ENCODE measurements at places on chromosomes 5 and 9.

DNA sequence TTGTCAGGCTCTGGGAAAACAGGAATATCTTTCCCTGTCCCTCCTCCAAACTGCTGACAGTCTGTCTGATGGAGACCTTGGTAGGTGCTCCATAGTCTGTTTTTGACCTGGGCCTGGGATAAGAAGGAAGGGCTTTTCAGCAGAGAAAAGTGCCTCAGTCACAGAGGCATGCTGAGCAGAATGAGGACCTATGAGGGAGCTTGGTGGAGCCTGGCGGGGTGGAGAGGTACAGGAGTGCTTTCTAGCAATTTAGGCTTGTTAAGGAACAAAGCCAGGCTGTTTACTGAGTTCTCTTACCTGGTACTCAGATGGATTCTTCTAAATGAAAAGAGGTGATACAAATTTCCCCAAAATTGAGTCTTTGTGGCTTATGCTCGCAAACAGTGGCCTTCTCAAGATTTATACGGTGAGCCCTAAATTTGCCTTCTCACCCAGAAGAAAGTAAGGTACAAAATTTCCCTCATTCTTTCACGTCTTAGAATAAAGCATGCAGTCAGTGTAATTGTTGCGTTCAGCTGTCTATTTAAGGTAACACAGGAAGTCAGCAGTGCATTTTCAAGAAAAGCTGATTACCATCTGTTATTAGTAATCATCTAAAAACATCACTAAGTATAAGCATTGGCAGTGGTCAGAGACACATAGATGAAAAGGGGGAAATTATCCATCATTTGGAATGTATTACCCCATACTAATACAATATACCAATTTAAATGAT, 28.6 kb upstream of the IL13 start:
- peak; percentile 24 for DNase-seq

GRCh38 chr9:112861155-112861554, 29.5 kb downstream of the SLC46A2 start:
- DNase-seq, result no peak

- DNase-seq, result no peak
Measured at GRCh38 chr5:17743580-17744435, 109.5 kb downstream of the TAF11L14 start.

GRCh38 chr5:168266016-168266415, 25.4 kb upstream of the WWC1 start:
- no peak for DNase-seq

DNA sequence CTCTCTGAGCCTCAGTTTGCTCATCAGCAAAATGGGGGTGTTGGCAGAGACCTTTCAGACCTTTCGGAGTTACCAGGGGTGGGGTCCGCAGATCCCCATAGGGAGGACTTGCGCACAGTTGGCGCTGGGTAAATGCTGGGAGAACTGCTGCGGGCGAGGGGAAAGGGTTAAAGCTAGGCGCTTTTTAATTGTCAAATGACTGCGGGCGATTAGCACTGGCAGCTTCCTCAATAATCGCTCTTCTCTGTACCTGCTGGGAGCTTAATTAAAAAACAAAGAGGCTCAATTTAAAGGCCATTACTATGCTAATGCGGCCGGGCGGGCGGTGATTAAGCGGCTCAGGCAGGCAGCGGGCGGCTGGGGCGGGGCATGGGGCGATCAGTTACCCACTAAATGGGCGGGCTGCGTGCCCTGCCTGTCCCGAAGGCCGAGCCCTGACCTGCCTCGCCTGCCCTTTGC, 63.0 kb downstream of the LMX1B start:
- no peak for DNase-seq

- peak; percentile 9 for DNase-seq
Measured at GRCh38 chr5:137858223-137858916, 9.3 kb upstream of the MYOT start.

DNA sequence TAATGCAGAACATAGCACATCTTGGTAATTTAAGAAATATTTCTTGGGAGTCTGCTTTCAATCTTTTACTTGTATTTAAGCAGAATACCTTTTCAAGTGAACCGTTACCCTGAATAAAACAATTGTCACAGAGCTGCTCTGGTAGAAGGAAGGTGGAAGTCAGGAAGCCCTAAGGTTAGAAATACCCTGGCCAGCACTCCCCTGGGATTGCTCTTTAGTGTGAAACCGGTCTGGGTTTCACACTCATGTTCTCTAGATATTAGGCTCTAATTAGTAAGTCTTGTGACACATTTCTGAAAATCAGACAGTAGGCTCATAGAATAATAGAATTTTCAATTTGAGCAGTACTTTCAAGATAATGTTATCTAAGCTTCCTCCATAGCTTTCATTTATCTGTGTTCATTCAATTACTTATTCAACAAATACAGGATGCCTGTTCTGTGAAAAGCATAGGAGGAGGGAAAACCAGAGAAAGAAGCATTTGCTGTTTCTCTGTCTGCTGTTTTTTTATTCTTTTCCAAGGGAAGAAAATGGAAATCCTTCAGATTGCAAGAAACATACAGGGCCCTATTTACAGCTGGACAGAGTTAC, 825.5 kb downstream of the TLR4 start:
- DNase-seq, result no peak

DNA sequence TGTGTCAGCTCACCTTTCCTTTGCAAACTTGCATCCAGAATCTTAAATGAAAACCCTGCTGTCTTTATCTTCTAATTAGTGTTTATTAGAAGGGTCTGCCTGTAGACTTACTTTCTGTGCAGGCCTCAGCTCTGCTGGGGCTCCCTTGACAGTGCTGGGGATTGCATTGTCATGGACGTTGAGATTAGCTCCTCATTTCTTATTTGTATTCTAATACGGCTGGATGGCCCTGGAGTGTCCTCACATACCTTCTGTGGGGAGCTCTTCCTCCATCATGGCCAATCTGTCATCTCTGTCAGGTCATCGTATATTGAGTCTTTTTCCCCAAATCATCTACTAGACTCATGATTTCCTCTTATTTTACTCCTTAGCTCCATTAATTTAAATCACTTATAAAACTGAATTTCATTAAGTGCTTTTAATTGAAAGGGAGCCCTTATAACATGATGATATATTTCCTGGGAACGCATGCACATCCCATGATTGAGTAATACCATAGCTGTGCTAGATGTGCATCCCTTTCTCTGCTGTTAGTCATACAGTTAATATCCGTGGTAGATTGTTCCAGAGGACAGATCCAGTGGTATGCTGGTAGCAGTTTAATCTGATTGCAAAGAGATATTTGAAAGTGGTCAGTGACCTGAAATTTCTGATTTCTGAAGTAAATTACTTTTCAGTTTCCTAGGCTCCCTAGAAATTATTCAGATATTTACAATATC, 61.6 kb downstream of the ICE1 start:
- no peak for DNase-seq

GRCh38 chr5:7606840-7607465, 211.0 kb downstream of the ADCY2 start:
- DNase-seq, result no peak

GRCh38 chr5:165906871-165907270, 2384.6 kb upstream of the WWC1 start:
- DNase-seq, result no peak

DNA sequence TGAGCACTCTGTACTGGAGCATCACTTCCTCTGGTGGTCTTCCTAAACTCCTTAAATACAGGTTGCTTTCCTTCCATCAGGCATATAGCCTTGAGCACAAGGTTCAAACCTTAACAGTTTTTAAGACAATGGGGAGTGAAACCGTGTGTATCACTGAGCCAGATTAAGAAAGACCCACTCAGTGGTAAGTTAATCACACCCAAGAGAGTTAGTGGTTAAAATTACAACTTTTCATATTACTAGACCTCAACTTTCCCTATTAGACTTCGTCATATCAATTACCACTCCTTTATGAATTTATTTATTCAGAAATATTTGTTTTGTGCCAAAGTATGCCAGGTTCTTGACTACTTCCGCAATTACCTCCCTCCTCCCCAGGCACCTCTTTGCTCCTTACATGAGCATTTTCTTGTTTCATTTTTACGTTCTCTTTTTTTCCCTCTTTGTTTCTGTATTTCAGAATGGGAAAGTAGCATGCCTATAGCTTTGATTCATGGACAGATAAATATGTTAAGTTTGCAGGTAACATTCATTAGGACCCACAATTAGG, 351.0 kb downstream of the KIAA0825 start:
- no peak for DNase-seq

- no peak for DNase-seq
Measured at GRCh38 chr9:7770111-7770510, 29.5 kb downstream of the DMAC1 start.

DNA sequence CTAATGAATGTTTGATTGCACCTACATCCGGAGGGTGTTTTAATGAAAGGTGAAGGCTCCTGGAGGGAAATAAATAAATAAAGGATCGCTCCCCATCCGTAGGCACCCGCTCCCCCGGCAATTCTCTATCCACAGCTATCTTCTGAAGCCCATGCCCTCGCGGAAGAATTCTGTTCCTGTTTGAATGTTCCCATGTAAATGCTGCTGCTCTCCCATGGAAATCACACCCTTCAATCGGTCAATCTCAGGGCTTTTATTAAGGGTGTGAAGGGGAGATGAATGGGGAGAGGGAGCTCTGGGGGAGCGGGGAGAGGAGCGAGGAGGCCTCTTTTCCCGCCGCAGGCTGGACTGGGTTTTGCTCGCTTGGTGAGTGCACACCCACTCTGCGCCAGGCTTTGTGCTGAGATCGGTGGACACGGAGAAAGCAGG, 21.1 kb upstream of the ARAP3 start:
- no peak for DNase-seq

DNA sequence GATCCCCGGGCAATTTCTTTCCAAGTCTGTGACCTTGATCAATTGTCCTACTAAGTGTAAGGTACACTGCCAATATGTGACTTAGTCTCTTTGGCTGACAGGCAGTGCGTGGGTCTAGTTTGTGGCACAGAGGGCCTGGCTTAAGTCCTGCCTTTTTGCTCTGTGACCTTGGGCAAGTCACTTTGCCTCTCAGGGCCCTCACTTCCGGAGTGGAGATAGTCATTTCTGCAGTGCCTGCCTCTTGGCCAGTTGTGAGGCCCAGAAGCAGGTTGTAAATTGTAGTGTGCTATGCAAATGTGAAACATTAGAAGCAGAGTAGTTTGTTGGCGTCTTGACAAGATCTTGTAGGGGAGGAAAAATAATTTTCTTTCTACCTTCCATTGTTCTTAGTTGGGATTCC, 39.0 kb downstream of the KIF4B start:
- no peak for DNase-seq

DNA sequence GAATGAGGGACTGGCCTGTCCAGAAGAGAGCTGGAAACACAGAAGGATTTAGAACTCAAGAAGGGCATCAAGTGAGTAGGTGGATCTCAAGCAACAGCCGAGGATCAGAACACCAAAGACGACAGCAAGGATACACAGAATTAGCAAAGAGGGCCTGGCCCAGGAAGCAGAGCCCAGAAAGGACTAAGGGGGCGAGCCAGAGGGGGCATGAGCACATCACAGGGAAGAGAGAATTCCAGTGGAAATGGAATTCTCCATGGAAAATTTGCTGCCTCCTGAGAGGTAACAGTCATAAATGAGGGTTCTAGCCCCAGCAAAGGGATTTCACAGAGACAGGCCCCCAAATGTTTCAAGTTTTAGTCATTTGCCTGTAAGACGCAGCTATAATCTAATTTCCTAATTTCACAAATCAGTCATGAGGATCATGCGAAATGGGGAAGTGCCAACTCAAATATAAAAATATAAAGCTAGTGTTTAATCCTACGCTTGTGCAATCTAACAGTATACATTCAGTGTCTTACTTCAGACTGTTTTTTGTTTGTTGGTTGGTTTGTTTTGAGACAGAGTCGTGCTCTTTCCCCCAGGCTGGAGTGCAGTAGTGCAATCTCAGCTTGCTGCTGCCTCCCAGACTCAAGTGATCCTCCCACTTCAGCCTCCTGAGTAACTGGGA, 46.7 kb downstream of the FNBP1 start:
- DNase-seq, result no peak

DNA sequence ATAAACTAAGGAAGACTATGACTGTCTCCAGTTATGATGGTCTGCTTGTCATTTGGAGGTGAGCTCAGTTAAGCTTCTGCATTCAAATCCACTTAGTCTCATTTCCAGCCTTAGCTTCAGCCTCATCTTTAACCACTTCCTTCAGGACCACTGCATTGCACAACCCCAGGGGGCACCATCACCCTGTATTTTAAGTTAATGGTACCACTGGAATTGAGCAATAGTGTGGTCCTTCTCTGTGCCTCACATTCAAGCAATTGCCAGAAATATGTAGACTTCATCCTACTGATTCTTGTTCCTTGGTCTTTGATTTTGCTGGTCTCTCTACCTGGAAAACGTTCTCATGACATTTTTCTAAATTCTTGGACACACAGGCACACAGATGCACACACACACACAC, 131.5 kb upstream of the PTPN3 start:
- DNase-seq, result no peak

DNA sequence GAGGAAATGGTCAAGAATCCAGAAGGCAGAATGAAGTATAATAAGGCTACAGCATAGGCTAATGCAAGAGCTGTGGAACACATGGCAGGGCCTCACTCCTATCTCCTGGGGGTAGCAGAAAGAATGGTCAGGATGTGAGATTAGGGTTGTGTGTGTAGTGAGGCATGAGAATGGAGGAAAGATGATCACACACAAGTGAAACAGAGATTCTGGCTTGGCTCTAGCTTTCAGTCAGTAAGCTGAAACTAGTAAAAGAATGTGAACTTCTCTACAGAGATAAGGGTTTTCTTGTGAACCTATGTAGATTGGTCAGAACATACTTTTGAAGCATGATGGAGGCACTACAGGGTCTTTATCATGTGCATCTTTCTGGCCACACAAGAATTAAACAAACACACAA, 298.8 kb downstream of the ASTN2 start:
- DNase-seq, result no peak

- DNase-seq, result no peak
Measured at GRCh38 chr5:27312291-27312893, 274.0 kb upstream of the CDH9 start.

DNA sequence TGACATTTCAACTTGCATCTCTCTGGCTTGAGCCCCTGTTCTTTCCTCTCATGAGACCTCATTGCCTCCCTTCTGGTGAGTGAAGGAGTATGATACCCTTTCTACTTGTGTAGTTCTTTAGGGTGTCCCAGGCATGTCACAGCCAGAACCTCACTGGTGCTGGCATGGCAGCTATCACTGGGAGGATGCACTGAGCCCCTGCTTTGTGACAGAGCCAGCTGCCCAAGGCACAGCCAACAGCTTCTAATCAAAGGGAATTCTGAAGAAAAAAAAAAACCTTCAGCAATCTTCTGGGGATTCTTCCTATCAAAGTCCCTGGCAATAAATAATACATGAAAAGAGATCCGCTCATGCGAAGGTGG, 652.6 kb upstream of the KLF4 start:
- DNase-seq, result no peak

DNA sequence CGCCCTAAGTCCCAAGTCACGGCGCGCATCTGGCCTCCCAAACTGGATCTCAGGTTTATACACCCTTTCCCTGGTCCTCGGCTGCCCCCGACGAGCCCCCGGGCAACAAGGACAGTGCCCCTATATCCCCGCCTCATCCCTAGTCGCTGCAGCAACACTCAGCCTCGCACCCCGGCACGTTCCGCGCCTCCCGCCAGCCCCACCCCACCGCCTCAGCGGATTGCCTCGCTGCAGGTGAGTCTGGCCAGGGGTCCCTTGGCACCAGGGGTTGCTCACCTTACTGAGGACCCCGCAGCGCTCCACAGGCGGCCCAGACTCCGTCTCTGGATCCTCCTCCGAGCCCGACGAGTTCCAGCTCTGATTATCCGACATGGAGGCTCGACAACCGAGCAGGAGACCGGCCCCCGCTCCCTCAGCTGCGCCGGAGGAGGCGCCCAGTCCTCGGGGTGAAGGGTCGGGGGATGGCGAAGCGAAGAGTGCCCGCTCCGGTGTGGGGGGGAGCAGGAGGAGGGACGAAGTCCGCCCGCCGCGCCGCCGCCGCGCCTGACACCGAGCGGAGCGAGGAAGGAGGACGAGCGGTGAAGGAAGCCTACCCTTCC, 494 bp downstream of the CERT1 start:
- no peak for DNase-seq

- peak; percentile 9 for DNase-seq
Measured at GRCh38 chr9:6305954-6306563, 22.1 kb upstream of the TPD52L3 start.
